ENCODE measurements at places on chromosomes 2 and 18.
A peak's percentile ranks its signal among the peaks of the same experiment; 100 is the strongest.

GRCh38 chr2:223936862-223937326 is 8.2 kb downstream of the WDFY1 start:
- DNase-seq = no peak

GRCh38 chr2:65666156-65666725 is 233.8 kb upstream of the SPRED2 start:
- DNase-seq = no peak

DNA sequence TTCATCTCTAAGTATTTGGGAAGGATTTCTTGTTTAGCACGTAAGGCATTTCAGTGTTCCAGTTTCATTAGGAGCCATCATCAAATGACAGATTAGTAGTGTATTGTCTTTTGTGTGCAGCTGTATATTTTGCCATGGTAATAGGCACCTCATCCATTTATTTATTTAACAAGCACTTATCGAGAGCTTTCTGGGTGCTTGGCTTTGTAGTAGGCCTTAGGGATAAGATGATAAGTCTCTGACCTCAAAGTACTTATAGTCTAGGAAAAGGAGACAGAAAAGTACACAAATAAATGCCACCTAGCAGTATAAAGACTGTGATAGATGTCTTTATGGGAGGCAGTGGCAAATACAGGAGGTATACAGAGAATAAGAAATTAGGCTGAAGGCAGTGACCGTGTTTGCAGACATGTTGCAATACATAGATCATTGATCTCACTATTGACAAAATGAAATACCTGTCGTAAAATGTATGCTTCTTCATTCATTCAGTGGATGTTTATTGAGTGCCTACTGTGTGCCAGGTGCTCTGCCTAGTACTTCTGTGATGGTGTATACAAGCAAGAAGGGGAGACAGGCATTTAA is 265.9 kb downstream of the SETBP1 start:
- DNase-seq = peak; percentile 99

DNA sequence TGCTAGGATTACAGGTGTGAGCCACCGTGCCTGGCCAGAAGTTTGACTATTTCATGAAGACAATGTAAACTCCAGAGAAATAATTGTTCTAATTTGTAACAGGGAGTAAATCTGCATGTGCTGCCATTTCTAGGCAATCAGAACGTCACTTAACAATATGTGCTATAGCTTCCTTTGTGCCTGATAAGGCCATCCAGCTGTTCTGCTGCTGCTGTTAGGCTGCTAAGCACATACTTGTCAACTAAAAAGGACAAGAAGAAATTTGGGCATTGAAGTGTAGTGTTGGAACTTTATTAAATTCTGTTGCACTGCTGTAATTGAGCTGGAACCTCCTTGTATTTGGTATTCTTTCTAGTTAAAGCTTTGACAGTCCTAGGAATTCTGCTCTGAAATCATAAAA is 57.1 kb downstream of the KIAA1328 start:
- DNase-seq = no peak

- DNase-seq = no peak
Observed at GRCh38 chr2:240632306-240632721, 7.0 kb downstream of the GPR35 start.

GRCh38 chr2:120926463-120927264 is 191.0 kb downstream of the GLI2 start:
- DNase-seq = no peak

- no peak for DNase-seq
Observed at GRCh38 chr2:16187482-16187817, 247.1 kb downstream of the MYCN start.

DNA sequence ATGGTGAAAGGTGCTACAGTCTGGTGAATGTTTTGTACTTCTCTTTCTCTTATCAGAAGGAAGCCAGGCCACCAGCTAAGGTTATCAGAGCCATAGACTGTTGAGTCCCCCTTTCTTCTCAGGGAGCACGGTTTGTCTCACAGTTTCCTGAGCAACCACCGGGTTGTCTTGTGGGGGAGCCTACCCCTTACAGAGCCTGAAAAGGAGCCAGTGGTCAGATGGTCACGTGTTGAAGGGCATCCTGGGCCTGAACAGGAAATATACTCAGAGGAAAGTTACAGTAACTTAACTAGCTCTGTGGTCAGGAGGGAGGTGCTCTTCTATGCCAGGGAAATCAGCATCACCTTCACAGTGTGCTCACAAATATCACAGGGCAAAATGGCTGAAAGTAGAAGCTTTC is 11.6 kb downstream of the CD28 start:
- no peak for DNase-seq

- peak; percentile 78 for DNase-seq
Observed at GRCh38 chr2:110770959-110771431, 38.6 kb downstream of the ACOXL start.

GRCh38 chr2:140654565-140654964 is 1476.3 kb downstream of the LRP1B start:
- no peak for DNase-seq

- DNase-seq = no peak
Observed at GRCh38 chr18:63888470-63889190, 1.1 kb downstream of the SERPINB2 start.

- DNase-seq = no peak
Observed at GRCh38 chr2:237874585-237875161, 15.2 kb downstream of the RAMP1 start.

GRCh38 chr2:48633143-48633542 is 15.5 kb downstream of the GTF2A1L start:
- no peak for DNase-seq

- no peak for DNase-seq
Observed at GRCh38 chr18:44899832-44900231, 219.1 kb downstream of the SETBP1 start.

DNA sequence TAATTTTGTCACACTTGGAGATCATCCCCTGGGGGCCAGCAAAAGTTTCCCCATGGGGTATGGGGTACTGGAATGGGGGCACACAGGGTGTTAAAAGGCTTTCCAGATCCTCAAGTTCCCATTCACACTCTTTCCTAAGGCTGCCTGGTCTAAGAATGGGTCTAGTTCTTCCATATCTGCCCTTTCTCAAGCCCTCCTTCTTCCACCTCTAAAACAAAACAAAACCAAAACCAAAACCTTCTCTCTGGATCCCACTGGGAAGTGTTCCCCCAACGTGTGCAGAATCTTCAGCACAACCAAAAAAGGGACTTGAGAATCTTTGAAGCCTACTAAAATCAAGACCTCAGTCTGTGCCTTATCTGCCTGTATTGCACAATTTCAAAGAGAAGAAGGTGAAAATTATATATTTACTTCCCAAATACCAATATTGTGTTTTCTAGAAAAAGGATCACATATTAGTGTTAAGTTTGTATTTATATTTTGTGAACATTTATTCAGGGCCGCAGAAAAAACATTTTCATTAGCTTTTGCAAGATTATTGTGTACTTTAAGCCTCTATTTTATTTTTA is 207.2 kb upstream of the TCF4 start:
- DNase-seq = no peak

DNA sequence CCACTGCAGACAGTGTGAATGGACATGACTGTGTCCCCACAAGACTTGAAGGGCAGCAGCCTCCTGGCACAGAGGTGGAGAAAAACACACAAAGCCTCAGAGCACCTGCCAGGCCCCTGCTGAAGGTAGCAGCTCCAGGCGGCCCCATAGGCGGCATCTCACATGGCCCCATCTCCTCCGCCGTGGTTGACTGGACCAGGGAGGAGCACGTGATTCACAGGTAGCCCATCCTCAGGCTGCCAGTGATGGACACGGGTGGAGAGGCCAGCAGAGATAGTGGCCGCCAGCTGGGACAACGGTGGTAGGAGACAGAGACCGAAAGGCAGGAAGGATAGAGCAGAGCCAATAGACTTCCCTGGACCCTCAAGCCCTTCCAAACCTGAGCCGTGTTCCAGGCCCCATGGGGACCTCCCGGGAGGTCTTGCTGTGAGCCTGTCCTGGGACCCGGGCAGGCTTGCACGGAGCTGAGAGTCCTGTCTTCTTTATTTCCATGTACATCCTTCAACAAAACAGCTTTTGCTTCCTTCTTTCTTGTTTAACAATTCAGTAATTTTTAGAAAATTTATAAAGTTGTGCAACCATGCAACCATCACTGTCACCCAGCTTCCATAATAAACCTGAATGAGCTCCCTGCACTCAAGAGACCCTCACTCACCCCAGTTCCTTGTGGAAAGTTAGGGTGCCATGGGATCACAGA is 26.9 kb downstream of the GPR55 start:
- DNase-seq = no peak

- no peak for DNase-seq
Observed at GRCh38 chr2:67083951-67084350, 313.2 kb upstream of the ETAA1 start.

DNA sequence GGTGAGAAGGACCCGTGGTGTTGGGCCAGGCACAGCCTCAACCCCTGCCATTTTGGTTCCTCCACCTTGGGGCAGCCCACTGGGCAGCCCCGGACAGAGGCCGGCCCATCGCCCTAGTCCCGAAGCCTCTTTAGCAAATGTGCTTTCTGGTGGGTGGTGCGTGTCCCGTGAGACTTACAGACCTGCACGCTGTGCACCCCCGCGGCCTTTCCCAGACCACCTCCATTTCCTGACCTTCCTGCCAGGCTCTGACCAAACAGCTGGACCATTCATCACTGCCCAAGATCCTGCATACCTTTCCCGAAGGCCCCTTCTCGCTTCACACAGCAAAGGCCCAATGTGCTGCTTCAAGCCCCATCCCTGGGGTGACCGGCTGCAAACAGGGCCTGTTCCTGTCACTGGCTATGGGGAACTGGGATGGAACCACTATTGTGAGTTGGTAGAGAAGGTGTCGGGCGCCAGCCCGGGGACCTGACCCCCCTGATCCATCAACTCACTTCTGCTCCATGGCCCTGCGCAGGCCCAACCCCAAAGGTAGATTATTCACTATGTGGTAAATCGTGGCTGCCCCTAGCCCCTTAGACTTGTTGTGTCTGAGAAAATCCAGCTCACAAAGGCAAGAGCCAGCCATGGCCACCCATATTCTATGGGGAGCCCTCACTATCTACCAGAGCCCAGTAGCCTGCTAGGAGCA is 341.0 kb downstream of the EIPR1 start:
- no peak for DNase-seq

- no peak for DNase-seq
Observed at GRCh38 chr2:85554980-85555612, 6.2 kb downstream of the GGCX start.

DNA sequence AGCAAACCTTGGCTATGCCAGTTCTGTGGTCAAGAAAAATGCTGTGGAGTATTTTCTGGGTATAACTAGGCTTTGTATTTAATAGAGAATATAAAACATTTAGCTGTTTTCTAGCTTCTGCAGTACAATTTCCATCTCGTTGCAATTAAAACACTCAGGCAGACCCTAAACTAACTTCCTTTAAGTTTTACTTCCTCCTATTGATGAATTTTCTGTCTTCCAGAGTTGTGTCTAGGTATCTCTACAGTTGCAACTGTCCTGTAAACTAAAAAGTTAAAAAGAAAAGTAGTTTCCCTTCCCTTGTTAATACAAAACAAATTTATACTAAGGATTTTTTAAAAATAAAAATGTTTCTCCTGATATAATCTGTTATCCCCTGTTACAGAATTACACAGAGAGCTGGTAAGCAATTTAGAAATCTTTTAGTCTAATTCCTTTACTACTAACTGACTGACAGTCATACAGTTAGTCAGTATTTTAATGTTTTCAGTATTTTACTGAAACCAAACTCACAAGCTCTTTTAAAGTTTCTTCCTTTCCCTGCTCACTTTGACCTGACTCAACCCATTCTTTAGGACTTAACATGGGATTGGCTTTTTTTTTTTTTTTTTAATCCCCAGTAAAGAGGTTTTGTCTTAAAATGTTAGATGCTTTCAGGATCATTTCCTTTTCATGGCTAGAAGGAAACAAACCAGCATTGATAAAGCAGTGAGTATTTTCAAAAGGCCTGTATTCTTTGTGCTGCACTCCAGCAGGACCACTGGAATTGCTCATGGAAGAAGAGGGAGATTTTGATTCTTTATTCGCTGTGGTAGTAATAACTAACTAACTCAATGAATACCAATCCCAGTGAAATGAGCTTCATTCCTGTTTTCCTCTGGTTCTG is 22.9 kb downstream of the ITGAV start:
- no peak for DNase-seq

- no peak for DNase-seq
Observed at GRCh38 chr2:194346193-194346592, 1310.8 kb upstream of the SLC39A10 start.

GRCh38 chr2:97950329-97951154 is 45.2 kb downstream of the TMEM131 start:
- no peak for DNase-seq

DNA sequence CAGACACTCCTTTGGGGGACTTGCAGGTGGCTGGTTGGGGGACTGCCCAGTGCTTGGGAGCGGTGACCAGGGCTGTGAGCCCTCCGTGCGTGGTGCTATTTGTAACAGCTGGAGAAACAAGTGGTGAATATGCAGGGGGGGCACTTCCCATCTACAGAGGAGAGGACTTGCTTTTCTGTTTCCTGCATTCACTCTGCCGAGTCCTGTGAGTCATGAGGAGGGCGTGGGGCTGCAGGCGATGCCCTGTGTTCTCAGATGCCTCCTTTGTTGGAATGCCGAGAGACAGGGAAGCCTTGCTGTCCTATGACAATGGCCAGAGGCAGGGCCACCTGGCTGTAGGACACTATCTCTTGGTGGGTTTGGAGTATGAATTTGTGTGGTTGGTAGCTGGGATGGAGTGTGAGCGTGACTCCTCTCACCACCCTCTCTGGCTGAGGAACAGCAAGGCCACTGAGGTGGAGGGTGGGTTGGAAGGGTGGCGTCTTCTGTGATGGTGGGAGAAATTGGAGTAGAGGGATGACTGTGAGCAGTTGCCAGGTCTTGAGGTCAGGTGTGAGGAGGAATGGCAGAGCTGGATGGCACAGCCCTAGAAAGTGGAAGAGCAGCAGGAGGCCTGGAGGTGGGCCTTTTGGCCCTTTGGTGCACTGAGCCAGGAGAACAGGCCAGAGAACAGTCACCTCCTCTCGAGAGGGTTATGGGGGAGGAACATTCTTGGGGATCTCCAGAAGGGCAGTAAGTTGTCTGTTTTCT is 24.3 kb downstream of the FHOD3 start:
- DNase-seq = no peak

DNA sequence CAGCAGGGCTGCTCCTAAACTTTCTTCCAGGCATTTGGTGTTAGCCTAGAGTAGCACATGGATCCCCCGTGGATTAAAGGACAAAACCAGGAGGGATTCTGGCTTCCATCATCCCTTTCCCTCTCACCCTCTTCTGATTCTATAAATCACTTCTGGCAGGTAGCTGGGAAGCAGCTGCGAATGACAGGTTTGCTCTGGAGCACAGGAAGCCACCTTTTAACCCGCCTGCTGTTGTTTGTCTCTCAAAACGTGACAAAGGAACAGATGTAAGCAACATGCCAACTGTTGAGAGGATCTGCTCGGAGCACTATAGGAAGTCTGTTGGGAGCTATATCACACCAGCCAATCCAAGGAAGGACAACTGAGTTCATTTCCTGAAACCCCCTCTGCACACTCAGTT is 101.9 kb downstream of the ACTR2 start:
- DNase-seq = no peak

GRCh38 chr2:168480356-168480755 is 24.3 kb downstream of the CERS6 start:
- DNase-seq = no peak

- DNase-seq = no peak
Observed at GRCh38 chr2:159067971-159068370, 99.5 kb downstream of the TANC1 start.

GRCh38 chr18:34795070-34795732 is 85.1 kb downstream of the DTNA start:
- DNase-seq = no peak

- no peak for DNase-seq
Observed at GRCh38 chr2:201484805-201485204, 33.3 kb downstream of the STRADB start.
